SJCRH30 (cell line): ENCODE measurements at places on chromosomes 13 and 19.

DNA sequence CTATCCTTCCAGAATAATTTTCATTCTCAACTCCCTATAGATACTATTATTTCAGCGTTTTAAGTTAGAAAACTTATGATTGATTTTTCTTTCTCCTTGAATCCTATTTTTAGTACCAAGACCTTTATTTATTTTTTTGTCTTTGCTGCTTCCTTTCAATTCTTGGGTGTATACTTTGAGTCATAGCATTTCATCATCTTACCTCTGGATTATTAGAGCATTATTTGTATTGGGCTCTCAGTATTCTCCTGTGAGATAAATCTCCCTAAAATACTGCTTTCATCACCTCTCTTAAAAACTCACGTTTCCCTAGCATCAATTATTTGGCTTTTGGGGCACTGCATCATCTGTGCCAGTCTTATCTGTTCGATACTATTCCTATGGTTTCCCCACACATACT is 222.8 kb downstream of the POSTN start:
- no peak overlapping the region for H3K4me3 ChIP-seq
- no peak overlapping the region for H3K27ac ChIP-seq
- H3K27me3 ChIP-seq, result no peaks in the 10 kb centered on the region
- H3K36me3 ChIP-seq, result no peaks in the 10 kb centered on the region
- no peaks in the 10 kb centered on the region for H3K4me1 ChIP-seq

GRCh38 chr13:106466691-106467426 is 68.6 kb downstream of the EFNB2 start:
- H3K27me3 ChIP-seq, result no peaks in the 10 kb centered on the region
- H3K27ac ChIP-seq, result no peak overlapping the region
- no peak for DNase-seq
- H3K4me1 ChIP-seq, result no peaks in the 10 kb centered on the region
- H3K4me3 ChIP-seq, result no peak overlapping the region

- DNase-seq, result peak; percentile 69
- no peaks in the 10 kb centered on the region for H3K36me3 ChIP-seq
- no peaks in the 10 kb centered on the region for H3K27me3 ChIP-seq
Observed at GRCh38 chr13:101424381-101425155, 8.3 kb upstream of the NALCN start.

DNA sequence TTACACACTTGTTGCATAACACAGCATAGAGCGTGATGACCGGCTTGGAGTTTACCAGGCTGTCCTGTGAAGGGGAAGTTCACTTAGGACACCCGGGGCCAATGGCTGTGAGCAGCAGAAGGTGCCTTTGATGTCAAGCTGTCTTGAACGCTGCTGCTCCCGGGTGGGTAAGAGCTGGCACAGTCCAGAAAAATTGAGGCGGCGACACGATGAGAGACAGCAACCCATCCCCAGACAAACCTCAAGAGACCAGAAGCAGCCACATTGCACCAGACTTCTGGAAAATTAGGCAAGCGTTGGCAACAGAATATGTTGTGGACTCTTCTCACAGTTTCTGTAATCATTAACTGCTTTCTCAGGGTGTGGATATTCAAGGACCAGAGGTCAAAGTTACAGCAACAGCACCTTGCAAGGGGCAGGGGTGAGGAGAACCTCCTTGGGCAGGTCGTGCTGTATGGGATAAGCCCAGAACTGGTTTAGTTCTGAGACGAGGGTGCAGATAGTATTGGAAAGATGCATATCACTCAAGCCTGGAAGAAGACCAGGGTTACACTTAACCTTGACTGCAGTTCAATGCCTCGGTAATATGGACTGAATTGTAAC is 10.1 kb downstream of the NFILZ start:
- DNase-seq, result no peak
- no peaks in the 10 kb centered on the region for H3K36me3 ChIP-seq
- H3K4me1 ChIP-seq, result no peaks in the 10 kb centered on the region

DNA sequence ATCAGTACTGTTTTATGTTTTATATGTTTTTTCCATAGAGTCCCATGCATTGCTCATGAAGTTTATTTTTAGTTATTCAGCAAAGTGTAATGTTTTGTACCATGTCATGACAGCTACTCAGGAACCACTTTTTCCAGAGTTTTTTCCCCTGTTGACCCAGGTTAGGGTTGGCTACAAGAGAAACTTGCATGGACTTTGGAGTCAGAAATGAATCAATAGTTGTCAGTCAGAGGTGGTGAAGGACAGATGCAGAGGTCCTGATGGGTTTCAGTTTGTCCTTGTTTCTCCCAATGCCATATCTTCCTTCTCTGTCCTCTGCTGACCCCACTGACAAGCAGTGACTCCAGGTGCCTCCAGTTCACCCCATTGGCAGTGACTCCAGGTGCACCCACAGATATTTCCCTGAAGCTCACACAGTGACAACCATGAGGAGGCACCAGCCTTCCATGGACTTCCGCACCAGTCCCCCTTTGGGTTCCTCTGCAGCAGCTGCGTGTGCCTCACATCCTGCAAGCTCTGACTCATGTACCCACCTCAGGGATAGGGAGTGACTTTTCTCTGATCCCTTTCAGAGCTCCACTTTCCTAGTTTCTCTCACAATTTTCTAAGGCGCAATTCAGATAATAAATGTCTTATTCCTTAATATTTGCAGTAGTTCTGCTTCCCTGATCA is 92.1 kb downstream of the AKAP11 start:
- no peak overlapping the region for H3K4me3 ChIP-seq
- no peak overlapping the region for H3K27ac ChIP-seq
- no peaks in the 10 kb centered on the region for H3K36me3 ChIP-seq
- H3K4me1 ChIP-seq, result peaks cover 3% of the 10 kb centered on the region

DNA sequence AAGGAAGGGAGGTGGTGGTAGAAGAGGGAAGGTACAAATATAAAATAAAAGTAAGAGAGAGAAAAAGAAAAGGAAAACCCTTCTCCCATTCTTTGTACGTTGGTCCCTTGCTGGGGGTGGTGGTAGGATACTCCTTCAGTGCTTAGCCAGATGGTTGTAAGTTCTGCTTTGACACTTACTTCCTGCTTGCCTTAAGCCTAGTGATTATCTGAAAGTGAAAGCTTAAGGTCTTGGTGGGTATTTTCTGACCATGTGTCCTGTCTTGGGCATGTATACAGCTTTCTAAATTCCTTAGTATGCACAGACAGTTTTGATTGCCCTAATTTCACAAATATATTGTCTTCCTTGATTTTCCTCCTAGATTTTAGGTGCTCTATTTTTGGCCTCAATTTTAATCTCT is 314.8 kb downstream of the PCDH17 start:
- no peaks in the 10 kb centered on the region for H3K36me3 ChIP-seq
- H3K4me3 ChIP-seq, result no peak overlapping the region
- peak; percentile 5 for DNase-seq

DNA sequence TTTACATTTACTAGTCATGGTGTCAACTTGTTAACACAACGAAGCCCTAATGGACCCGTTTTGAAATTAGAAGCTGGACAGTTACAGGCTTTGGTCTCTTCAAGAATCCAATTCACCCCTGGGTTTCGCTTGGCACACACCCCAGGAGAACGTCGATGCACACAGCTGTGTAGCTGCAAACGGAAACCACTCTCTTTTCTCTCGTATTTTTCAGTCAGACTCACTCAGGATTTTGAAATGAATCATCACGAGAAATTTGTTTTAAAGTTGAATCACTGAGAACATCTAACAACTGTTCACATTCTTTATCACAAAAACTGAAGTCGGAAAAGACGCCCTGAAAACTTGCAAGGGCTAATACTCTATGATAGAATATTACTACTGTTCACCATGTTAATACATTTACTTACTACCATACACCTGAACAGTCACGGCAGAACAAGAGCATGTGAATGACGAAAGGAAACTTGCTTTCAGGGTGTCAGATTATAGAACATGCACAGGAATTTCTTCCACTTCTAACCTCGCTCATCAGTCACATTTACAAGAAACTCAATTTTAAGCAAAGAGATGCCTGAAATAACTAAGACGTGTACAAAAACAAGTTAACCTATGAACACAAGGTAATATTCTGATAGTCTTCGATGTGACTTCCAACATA is 4.7 kb downstream of the PNMA8A start:
- no peak for DNase-seq
- no peaks in the 10 kb centered on the region for H3K27me3 ChIP-seq
- H3K27ac ChIP-seq, result no peak overlapping the region

- no peak overlapping the region for H3K4me3 ChIP-seq
- no peak overlapping the region for H3K27ac ChIP-seq
- no peaks in the 10 kb centered on the region for H3K27me3 ChIP-seq
- DNase-seq, result no peak
- no peaks in the 10 kb centered on the region for H3K4me1 ChIP-seq
- H3K36me3 ChIP-seq, result no peaks in the 10 kb centered on the region
Observed at GRCh38 chr13:113968463-113969310, 5.2 kb downstream of the C13orf46 start.

DNA sequence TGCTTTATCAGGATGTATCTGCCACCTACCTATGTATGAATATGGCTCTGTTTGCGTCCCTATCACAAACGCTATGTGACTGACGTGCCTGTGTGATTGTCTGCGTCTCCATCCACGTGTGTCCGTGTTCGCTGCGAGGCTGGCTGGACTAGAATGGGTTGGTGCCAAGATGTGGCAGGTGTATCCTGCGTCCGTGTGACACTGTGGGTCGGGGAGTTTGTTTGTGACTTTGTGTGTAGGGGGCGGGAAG is 6.7 kb upstream of the HOOK2 start:
- peaks cover 43% of the 10 kb centered on the region for H3K4me1 ChIP-seq
- DNase-seq, result no peak
- H3K36me3 ChIP-seq, result no peaks in the 10 kb centered on the region

DNA sequence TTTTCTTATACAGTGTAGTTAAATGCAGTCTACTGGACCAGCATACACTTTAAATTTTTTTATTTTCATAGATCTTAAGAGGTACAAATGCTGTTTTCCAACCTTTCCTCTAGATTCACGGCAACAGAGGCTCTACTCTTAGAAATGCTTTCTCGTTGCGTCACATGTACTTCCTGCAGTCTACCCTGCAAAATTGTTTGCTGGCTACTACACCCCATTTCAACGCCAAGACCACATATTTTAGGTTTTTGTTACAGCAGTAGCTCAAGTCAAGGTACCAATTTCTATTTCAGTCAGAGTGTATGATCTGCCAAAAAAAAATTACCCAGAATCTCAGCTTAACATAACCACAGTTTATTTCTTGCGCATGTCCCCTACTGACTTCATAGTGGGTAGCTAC is 94.1 kb downstream of the TNFSF13B start:
- DNase-seq, result no peak
- H3K27me3 ChIP-seq, result no peaks in the 10 kb centered on the region
- peaks cover 8% of the 10 kb centered on the region for H3K4me1 ChIP-seq
- no peak overlapping the region for H3K27ac ChIP-seq

DNA sequence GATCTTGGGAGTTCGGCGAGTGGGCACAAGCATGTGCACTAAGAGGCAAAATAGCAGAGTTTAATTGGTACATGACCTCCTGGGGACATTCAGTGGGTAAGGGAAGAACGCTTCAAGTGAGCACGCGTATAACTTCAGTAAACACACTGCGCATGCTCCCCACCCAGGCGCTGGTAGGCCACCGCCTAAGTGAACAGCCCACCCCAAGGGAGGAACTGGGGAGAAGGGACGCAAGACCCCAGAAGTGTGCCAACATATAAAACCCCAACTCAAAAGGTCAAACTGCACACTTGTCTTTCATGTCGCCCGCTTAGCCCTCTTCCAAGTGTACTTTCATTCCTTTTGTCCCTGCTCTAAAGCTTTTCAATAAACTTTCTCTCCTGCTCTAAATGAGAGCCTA is 10.5 kb upstream of the NTN5 start:
- H3K27me3 ChIP-seq, result no peaks in the 10 kb centered on the region
- H3K4me1 ChIP-seq, result peaks cover 44% of the 10 kb centered on the region
- peaks cover 11% of the 10 kb centered on the region; the same call in 1 of the 2 replicates for H3K36me3 ChIP-seq
- H3K27ac ChIP-seq, result no peak overlapping the region
- no peak overlapping the region for H3K4me3 ChIP-seq

- no peak overlapping the region for H3K4me3 ChIP-seq
- H3K27ac ChIP-seq, result no peak overlapping the region
- peaks cover 27% of the 10 kb centered on the region for H3K36me3 ChIP-seq
- DNase-seq, result no peak
Observed at GRCh38 chr13:110641055-110642015, 26.0 kb downstream of the NAXD start.

GRCh38 chr13:73870036-73870741 is 264.0 kb downstream of the KLF12 start:
- no peaks in the 10 kb centered on the region for H3K27me3 ChIP-seq
- H3K27ac ChIP-seq, result no peak overlapping the region
- H3K4me3 ChIP-seq, result no peak overlapping the region
- no peak for DNase-seq
- no peaks in the 10 kb centered on the region for H3K4me1 ChIP-seq

GRCh38 chr19:2164020-2164998 is 576 bp downstream of the DOT1L start:
- DNase-seq, result peak; percentile 24
- H3K27ac ChIP-seq, result peak overlapping the region; percentile 92
- peaks cover 12% of the 10 kb centered on the region for H3K4me1 ChIP-seq
- H3K27me3 ChIP-seq, result no peaks in the 10 kb centered on the region
- no peaks in the 10 kb centered on the region for H3K36me3 ChIP-seq
- H3K4me3 ChIP-seq, result peak overlapping the region; percentile 100

- DNase-seq, result no peak
- no peak overlapping the region for H3K4me3 ChIP-seq
- H3K27me3 ChIP-seq, result no peaks in the 10 kb centered on the region
- H3K27ac ChIP-seq, result no peak overlapping the region
- peaks cover 10% of the 10 kb centered on the region for H3K4me1 ChIP-seq
- H3K36me3 ChIP-seq, result peaks cover 4% of the 10 kb centered on the region; the same call in 1 of the 2 replicates
Observed at GRCh38 chr19:17325881-17326594, 8.6 kb downstream of the ANO8 start.

GRCh38 chr19:51365211-51365964 is 800 bp downstream of the ETFB start:
- peak overlapping the region; percentile 99 for H3K27ac ChIP-seq
- H3K27me3 ChIP-seq, result no peaks in the 10 kb centered on the region
- peak; percentile 19 for DNase-seq
- peak overlapping the region; percentile 68 for H3K4me3 ChIP-seq
- no peaks in the 10 kb centered on the region for H3K36me3 ChIP-seq
- H3K4me1 ChIP-seq, result peaks cover 7% of the 10 kb centered on the region; the same call in 1 of the 2 replicates

DNA sequence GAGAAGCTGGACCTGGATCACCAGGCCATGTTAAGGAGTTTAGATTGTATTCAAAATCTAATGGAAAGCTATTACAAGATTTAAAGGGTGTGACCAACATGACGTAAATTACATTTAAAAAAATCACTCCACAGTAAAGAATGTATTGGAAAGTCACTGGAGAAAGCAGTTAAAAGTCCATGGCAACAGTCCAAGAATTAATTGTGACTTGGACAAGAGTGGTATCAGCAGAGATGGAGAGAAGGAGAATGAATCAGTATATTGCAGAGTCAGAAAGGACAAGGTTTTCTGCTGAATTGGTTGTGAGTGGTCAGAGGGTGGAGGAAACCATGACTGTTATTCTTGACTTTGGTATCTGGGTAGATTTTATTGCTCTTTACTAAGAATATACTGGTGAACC is 535.1 kb upstream of the SLITRK1 start:
- H3K36me3 ChIP-seq, result no peaks in the 10 kb centered on the region
- DNase-seq, result no peak
- H3K27me3 ChIP-seq, result no peaks in the 10 kb centered on the region
- H3K4me3 ChIP-seq, result no peak overlapping the region
- H3K27ac ChIP-seq, result no peak overlapping the region

GRCh38 chr19:58545286-58546018 is 1.6 kb downstream of the TRIM28 start:
- H3K4me3 ChIP-seq, result peak overlapping the region; percentile 99
- peaks cover 7% of the 10 kb centered on the region; the same call in 1 of the 2 replicates for H3K4me1 ChIP-seq
- H3K27me3 ChIP-seq, result no peaks in the 10 kb centered on the region; the same call in 1 of the 2 replicates

- H3K4me1 ChIP-seq, result no peaks in the 10 kb centered on the region
- H3K4me3 ChIP-seq, result no peak overlapping the region
- H3K36me3 ChIP-seq, result no peaks in the 10 kb centered on the region
Observed at GRCh38 chr13:112330479-112331381, 45.4 kb upstream of the SPACA7 start.
